ENCODE measurements at places on chromosomes 3 and 15. TPM values are rescaled to one million over a fixed set of nuclear protein-coding genes. Genes with fewer than 3 reads are reported as not detected.
A peak's percentile ranks its signal among the peaks of the same experiment; 100 is the strongest.

Gene OR4F6
- not detected for total RNA-seq

DNA sequence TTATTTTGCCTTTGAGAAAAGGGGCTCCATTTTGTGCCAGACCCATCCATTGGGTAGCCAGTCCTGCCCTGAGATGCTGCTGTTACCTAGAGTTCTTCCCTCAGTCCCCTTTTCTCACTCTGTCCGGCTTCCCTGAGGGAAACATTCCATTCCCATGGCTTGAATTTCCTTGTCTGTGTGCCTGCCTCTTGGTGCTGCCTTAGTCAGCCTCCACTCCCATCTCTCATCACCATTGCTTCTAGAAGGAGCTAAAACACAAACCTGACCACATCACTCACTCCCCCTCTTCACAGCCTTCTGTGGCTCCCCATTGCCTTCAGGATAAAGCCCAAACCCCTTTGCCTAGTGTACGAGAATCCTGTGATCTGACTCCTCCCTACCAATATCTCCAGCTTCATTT, 25.2 kb upstream of the C2CD4B start:
- no peak for DNase-seq

GRCh38 chr3:138092023-138092422, 23.4 kb downstream of the DZIP1L start:
- DNase-seq = no peak

Gene RYK
- total RNA-seq = 17.6 TPM

DNA sequence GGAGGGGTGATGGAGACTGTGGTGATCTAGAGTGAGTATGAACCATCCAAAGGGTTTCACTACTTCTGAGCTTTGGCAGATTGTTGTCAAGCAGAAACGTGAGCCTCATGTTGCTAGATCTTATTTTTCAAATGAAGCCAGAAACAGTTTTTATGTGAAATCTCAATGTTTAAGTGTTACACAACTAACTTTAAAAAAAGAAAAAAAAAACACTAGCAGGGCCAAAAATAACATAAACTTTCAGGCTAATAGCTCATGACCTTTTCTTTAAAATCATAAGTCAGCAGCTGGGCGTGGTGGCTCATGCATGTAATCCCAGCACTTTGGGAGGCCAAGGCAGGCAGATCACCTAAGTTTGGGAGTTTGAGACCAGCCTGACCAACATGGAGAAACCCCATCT, 2.1 kb upstream of the HTR3D start:
- no peak for DNase-seq

Gene OR5K2
- not detected for total RNA-seq

- DNase-seq = peak; percentile 32
Observed at GRCh38 chr3:194686414-194686815, 732 bp downstream of the FAM43A start.

Gene MAGEF1
- total RNA-seq = 20.6 TPM

DNA sequence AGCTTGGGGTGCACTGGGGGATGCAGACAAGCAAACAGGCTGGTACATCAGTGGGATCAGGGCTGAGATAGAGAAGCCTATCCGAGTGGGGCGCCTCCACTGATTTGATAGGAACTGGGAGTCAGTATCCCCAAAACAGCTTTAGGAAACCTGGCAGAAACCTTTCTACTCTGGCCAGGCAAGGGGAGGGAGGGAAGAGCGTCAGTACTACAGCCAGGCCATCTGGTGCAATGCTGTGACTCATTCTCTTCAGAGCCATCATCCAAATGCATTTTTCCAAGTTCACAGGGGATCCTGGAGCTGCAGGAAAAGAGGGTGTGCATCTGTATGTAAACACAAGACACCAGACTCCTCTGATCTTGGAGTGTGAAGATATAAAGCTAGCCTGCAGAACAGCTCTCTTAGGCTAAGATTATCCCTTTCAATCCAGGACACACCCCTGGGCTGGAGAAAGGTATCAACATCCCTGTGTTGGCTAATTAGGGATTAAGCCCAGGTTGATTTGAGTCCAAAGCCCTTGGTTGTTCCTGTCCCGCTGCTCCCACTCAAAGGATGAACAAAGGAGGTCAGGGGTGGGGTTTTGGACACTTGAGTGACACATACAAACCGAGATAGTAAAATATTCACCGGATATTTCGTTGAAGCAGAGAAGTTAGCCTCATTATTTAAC, 9.3 kb downstream of the GALNT15 start:
- no peak for DNase-seq

Gene TGM5
- not detected for total RNA-seq

Gene MST1R
- 0.39 TPM for total RNA-seq

DNA sequence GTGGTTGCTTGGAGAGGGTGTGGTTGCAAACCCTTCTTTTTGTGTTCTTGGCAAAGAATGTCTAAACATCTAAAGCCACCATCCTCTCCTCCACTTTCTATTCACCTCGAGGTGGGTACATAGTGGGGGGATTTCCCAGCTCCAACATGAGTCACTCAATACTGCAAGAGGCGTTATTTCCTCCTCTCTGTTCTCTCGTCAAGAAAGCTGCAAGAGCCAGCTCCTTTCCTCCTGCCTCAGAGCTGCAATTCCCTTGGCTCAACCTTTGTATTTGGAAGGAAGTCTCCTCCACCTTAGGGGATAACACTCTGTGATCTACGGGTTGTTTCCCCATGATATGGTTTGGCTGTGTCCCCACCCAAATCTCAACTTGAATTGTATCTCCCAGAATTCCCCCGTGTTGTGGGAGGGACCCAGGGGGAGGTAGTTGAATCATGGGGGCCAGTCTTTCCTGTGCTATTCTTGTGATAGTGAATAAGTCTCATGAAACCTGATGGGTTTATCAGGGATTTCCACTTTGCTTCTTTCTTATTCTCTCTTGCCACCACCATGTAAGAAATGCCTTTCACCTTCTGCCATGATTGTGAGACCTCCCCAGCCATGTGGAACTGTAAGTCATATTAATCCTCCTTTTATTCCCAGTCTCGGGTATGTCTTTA, 138.4 kb downstream of the PLCL2 start:
- DNase-seq = peak; percentile 72

DNA sequence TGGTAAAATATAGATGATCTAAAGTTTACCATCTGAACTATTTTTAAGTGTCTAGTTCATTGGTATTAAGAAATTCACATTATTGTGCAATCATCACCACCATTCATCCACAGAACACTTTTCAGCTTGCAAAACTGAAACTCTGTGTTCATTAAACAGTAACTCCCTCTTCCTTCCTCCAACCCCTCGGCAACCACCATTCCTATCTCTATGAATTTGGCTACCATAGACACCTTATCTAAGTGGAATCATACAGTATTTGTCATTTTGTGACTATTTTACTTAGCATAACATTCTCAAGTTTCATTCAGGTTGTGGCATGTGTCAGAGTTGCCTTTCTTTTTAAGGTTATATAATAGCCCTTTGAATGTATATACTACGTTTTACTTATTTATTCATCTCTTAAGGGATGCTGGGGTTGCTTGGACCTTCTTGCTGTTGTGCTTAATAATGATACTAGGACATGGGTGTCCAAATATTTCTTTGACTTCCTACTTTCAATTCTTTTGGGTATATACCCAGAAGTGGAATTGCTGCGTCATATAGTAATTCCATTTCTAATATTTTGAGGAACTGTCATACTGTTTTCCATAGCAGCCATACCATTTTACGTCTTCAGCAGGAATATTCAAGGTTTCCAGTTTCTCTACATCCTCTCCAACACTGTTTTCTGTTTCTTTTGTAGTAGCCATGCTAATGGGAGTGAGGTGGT, 20.9 kb downstream of the KAT2B start:
- peak; percentile 56 for DNase-seq

DNA sequence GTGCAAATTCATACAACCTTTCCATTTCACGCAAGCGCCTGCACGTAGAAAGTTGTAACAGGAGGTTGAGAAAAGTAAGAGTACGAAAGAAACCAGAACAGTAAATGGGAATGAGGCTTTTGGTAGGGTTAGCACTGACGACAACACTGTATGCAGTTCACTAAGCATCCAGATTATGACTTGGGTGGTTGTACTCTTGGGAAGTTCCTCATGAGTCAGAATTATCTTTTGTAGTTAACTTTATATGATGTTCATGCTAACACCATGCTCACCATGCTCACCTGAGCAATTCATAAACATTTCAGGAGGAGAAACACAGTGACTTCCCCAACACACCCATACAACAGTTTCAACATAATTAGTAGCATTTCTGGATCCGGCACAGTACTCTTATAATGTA, 3.0 kb upstream of the LPP start:
- DNase-seq = no peak

Gene ZCWPW2
- 0.43 TPM for total RNA-seq

GRCh38 chr3:57007521-57008460, 52.7 kb upstream of the SPATA12 start:
- DNase-seq = peak; percentile 39

GRCh38 chr15:84831028-84831427, 13.9 kb downstream of the ALPK3 start:
- no peak for DNase-seq

Gene LRRC34
- 2.9 TPM for total RNA-seq

- DNase-seq = no peak
Observed at GRCh38 chr3:123833398-123833785, 50.7 kb downstream of the MYLK start.

- DNase-seq = no peak
Observed at GRCh38 chr3:115689928-115690327, 66.6 kb downstream of the GAP43 start.

Gene DGKG
- 0.12 TPM for total RNA-seq

DNA sequence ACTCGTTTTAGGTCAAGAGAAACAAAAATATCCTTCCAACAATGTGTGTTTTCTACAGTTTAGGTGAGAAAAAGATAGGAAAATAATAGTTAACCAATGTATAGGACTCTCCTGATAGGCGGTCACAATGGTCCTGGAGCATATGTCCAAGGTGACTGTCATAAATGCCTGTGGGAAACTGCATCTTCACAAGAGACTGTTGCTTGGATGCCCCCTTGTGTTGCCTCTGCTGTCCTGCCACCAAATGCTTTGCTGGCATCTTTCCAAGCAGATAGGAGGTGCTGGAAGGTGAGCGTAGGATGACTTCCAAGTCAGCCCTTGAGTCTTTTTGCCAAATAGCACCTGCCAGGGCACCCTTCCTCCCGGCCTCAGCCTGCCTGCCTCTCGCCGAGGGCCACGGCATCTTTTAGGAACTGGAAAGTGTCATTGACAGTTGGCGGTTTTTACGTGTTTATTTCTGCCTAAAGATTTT, 24.1 kb upstream of the SACM1L start:
- peak; percentile 80 for DNase-seq

- DNase-seq = no peak
Observed at GRCh38 chr3:195241592-195242355, 29.2 kb downstream of the XXYLT1 start.

DNA sequence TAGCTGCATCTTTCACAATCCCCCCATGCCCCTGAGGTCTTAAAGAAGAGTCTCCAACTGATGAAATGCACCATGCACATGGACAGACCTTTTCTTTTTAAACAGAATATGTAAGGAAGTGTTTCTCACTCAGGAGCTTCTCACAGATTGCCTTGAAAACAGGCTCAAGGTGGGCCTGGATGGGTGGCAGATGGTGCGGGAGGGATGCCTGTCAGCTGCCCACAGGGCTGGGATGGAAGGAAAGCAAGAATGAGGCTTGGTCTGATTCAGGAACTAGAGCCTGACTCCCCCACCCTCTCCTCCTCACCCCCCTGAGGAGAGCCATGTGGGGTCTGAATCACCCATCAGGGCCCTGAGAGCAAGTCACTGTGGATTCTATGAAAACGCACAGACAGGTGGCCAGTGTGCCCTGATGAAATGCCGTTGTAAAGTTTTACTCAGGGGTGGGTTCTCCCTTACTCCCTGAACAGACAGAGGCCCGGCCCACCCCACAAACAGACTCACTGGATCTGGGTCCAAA, 67.2 kb downstream of the UMPS start:
- DNase-seq = no peak

Gene TTLL13
- total RNA-seq = 0.55 TPM

- DNase-seq = no peak
Observed at GRCh38 chr15:72947709-72948108, 104.6 kb upstream of the NEO1 start.

Gene KNG1
- not detected for total RNA-seq

DNA sequence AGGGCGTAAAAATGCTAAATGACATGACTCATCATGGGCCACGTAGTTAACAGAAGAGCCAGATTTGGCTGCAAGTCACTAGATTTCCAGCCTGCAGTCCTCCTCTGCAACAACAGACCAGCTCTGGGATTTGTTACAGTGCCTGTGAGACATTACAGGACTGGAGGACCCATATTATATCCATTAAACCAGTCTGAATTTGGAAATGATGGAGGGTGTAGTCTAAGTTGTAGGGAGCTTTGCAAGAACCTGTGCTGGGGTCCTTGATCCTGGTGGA, 10.8 kb downstream of the ZNF774 start:
- no peak for DNase-seq

Gene RBP2
- total RNA-seq = not detected

DNA sequence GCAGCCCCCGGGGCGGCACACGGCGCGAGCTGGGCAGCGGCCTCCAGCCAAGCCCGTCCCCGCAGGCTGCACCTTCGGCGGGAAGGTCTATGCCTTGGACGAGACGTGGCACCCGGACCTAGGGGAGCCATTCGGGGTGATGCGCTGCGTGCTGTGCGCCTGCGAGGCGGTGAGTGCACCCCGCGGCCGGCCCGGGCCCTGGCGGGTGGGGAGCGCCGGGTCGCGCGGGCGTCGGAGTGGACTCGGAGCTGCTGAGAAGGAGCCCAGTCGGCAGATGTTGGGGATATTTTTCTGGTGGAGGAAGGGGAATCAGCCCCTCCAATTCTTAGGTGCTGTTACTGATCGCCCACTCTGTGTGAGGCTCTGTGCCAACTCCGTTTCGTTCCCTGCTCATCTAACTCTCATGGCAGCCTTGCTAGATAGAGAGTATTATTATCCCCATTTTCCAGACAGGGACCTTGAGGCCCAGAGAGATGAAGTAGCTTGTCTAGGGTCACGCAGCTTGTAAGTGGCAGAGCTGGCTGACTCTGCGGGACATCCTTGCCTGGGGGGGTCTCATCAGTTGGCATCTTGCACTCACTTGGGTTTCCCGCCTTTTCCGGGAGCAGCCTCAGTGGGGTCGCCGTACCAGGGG, 890 bp downstream of the CHRD start:
- no peak for DNase-seq

DNA sequence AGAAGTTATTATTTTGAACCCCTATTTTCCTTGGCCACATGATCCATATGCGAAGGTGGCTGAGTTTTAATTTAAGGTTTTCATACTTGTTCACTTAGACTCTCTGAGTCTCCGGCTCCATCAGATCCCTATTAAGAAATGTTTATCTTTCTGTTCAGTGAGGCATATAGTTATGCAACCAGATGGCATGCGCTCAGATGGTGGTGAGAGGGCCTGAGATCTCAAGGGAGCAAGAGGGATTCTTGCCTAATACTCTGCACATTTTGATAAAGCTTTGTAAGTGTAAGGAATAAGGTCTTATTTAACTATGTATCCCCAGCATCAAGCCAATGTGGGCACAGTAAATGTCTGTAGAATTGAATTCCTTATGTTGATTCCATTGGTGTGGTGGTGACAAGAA, 78.9 kb upstream of the DPH6 start:
- DNase-seq = no peak

Gene GLCE
- 3.9 TPM for total RNA-seq

- no peak for DNase-seq
Observed at GRCh38 chr3:156171281-156172267, 51.2 kb downstream of the KCNAB1 start.

- no peak for DNase-seq
Observed at GRCh38 chr15:99677540-99678134, 55.6 kb downstream of the LYSMD4 start.

Measured in activated CD4-positive, alpha-beta memory T cell treated with anti-CD3 and anti-CD28 coated beads for 36 hours (primary cell).